ENCODE measurements at places on chromosomes 12 and 14.

GRCh38 chr14:102500158-102500662, 9.4 kb downstream of the ANKRD9 start:
- no peak for DNase-seq

DNA sequence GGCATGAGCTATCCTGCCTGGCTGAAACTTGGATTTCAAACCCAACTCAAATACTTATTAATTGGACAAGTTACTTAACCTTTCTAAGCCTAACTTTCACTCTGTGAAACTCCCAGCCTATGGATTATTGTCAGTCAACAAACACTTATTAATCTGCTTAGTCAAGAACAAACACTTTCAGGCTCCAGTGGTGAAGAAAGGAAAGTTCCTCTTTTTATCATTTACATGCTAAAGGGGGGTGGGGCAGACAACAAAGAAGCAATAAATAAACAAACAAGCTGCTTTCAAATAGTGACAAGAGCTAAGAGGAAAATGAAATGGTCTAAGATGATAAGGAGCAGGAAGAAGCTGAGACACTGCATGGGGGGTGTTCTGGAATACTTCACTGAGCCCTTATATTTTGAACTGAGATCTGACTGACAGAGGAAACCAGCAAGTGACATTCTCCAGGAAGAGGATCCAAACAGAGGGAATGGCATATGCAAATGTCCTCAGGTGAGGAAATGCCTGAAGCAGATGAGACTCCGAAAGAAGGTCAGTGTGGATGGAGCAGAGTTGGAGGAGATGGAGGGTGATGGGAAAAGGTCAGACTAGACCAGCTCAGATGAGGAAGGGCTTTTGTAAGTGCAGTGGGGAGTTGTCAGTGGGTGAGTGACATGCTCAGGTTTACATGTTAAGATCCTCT, 259.6 kb downstream of the ITPR2 start:
- no peak for DNase-seq

GRCh38 chr12:121513464-121514183, 67.2 kb downstream of the KDM2B start:
- peak; percentile 89 for DNase-seq

DNA sequence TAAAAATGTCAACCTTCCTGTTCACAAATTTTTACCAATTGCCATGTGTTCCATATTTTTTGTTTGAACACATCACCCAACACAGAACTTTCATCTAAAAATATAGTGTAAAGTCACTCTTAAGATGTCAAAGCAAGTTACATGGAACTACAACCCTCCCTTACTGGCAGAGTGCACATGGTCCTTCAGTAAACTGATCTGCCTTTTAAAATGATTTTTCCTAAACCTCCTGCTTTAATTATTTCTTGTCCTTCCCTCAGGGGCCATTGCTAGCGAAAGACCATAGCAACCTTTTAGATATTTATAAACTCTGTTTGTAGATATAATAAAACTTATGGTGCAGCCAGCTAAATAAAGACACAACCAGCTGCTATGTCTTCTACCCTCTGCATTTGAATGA, 255.2 kb upstream of the FAR2 start:
- no peak for DNase-seq

DNA sequence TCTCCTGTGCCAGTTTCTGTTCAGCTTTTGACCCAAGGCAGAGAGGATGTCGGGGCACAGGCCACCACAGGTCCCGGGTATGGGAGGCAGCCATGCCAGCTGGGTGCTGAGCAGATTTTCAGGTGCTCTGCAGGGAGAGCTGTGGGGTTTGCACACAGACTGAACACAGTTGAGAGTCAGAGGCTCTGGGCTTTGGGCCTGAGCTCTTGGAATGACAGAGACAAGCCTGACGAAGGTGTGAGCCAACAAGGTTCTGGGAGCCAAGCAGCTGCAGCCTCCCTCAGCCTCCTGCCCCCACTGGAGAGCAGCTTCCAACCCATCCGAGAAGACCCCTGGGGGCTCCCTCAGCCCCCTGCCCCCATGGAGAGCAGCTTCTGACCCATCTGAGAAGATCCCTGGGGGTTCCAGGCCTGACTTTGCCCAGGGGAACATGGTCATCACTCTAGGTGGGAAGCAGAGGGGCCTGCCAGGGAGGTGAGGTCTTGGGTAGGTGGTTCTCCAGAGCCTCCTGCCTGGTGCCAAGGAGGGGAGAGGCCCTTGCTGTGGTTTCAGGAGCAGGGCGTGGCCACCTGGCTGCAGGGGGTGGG, 13.8 kb downstream of the FBRSL1 start:
- DNase-seq, result no peak

- DNase-seq, result no peak
Observed at GRCh38 chr14:64727551-64728071, 23.4 kb downstream of the PLEKHG3 start.

- peak; percentile 68 for DNase-seq
Observed at GRCh38 chr12:95790033-95790916, at the start of gene NTN4. Gene NTN4 (minus strand): TSS chr12:95790764. CDS start chr12:95790309, 455 bp downstream.

DNA sequence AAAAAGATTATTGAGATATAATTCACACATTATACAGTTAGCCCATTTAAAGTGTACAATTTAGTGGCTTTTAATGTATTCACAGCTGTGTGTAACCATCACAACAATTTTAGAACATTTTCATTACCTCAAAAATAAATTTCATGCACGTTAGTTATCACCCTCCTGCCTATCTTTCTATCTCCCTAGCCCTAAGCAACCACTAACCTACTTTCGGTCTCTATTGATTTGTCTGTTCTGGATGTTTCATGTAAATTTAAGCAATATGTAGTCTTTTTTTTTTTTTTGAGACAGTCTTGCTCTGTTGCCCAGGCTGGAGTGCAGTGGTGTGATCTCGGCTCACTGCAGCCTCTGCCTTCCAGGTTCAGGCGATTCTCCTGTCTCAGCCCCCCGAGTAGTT, 439.4 kb downstream of the PCNX1 start:
- DNase-seq, result no peak

- DNase-seq, result no peak
Observed at GRCh38 chr12:38629064-38629463, 276.3 kb downstream of the CPNE8 start.

DNA sequence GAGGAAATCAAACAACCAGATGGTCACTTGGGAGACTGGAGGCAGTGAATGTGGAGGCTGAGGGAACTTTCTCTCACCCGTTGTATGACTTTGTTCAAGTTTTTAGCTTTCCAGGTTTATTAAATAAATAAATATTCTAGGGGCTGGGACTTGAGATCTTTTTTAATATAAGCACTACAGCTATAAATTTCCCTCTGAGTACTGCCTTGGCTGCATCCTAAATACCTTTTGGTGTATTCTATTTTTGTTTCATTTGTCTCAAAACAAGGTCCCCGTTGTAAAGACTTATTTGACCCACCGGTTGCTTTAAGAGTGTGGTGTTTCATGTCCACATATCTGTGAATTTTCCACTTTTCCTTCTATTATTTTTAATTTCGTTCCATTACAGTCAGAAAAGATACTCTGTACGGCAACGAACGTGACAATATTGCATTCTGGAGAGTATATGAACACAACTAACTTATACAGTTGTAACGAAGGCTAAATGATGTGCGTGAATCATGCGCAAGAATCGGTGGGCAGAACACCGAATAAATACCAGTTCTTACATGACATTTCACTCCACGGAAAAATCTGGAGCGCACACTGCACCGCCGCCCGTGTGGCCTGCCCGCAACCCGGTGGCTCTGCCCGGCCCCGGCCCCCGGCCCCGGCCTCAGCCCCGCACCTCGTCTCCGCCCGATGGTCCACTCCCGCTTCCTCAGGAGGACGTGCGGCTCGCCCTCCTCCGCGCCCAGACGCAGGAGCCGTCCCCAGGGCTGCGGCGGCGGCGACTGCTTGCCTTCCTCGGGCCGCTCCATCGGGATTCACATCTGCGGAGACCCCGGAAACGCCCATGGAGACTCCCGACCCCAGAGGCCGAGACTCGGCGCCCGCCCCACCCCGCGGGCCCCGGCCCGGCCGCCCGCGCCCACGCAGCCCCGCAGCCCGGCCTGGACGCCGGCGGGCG, 602 bp downstream of the CHFR start:
- DNase-seq, result peak; percentile 53

DNA sequence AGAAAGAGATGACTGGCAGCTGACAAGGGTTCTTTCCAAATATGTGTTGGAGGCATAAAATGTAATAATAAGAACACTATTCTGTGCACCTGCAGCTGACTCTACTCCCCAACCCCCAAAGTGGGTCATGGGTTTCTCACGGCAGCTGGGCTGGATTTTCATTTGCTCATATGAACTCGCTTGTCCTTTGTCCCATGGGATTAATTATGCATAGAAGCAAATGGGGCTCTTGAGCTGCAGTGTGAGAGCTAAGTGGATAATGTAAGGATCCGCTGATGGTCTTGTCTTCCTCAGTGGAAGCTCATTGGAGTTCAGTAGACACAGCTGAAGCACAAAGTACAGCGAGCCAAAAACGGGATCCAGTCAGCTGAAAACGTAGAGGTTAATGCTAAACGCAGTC, 46.3 kb downstream of the TTC8 start:
- DNase-seq, result no peak

DNA sequence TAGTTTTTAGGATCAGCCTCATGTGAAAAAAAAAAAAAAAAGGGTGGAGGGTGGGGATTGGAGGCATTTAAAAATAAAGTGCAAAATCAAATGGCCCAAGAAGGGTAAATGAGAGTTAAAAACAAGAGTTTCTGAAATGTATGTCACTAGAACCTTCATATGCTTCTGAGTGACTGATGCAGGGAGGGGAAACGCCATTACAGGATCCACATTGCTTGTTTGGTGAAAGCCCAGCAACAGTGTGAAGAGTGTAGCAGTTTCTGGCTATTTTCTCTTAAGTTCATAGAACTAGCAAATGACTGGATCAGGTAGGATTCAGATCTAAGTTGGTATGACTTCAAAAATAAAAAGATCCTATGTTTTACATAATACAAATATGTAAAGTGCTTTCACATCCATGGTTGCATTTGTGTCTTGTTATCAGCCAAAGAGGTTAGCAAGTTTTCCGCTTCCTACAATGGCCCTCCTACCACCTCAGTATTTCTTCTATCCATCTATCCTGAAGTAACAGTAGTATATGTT, 2.9 kb downstream of the CHPT1 start:
- DNase-seq, result no peak

- no peak for DNase-seq
Observed at GRCh38 chr12:83538361-83538965, 851.8 kb downstream of the TMTC2 start.

- no peak for DNase-seq
Observed at GRCh38 chr12:4985820-4986219, 57.9 kb upstream of the KCNA5 start.

GRCh38 chr12:96427269-96427729, 27.1 kb upstream of the CDK17 start:
- no peak for DNase-seq

DNA sequence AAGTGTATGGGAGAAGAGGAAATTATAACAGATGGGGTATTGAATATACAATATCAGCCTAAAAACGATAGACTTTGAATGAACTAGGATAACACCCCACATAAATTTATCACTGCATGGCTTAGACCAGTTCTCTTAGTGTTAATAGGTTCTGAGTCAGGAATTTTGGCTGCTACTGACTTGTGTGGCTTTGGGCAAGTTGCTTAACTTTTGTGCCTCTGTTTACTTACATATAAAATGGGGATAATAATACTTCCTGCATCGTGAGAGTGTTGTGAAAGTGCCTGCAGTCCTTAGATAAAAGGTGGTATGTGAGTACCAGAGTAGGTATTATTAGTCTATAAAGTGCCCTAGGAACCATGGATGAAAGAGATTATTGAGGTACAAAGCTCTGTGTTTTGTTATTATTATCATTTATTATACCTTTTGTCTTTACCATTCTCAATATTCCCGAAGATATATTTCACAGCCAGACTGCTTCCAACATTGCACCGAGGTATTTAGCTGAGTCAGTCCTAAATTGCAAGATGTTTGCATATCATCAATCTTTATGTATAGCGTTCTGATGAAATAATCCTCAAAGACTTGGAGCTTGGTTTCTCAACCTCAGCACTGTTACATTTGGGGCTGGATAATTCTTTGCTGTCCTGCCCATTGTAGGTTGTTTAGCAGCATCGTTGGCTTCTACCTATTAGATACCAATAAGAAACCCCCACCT, 2.3 kb upstream of the PAWR start:
- DNase-seq, result no peak

GRCh38 chr14:24851406-24851805, 198.5 kb downstream of the STXBP6 start:
- DNase-seq, result no peak

GRCh38 chr12:25433024-25433423, 120.1 kb downstream of the LMNTD1 start:
- DNase-seq, result no peak

GRCh38 chr14:102693006-102693755, 84.1 kb upstream of the TRAF3 start:
- DNase-seq, result no peak

- DNase-seq, result no peak
Observed at GRCh38 chr12:113762155-113762881, 203.8 kb downstream of the RBM19 start.

DNA sequence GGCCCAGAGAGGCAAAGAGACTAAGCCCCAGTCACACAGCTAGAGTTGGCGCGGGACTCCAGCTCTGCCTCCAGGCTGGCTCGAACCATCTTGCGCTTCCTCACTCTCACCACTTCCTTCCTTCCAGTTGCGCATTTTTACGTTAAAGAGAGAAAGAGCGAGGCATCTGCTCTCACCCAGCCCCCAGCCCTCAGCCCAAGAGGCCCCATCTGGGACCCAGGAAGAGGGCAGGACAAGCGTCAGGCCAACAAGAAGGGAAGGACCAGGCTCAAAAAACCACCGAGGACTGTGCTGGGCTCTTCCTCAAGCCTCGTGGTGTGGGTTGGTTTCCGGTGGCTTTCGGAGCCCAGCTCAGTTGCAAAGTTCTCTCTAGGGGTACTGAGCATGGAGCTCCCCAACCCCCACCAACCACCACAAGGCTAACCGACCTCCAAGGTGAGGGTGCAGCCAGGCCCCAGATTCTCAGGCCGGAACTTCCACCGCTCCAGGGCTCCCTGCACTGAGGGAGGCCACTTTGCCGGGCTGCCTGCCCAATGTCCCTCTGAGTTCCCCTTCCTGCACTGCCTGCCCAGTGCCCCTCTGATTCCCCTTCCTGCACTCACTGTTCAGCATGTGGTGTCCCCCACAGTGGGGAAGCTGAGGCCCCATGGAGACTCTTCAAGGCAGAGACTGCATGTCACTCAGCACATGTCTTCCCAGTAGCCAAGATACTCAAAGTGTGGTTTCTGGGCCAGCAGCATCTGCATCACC, 35.9 kb downstream of the TESC start:
- peak; percentile 59 for DNase-seq

Data from GM13976 (cell line).